Left renal cortex interstitium (tissue), 4 donors: ENCODE measurements at places on chromosomes 5 and 9. TPM values are rescaled to one million over a fixed set of nuclear protein-coding genes. Genes with fewer than 3 reads are reported as not detected.

GRCh38 chr9:69877852-69878514 lies 57.4 kb downstream of the CFAP95 start:
- no peak for DNase-seq

DNA sequence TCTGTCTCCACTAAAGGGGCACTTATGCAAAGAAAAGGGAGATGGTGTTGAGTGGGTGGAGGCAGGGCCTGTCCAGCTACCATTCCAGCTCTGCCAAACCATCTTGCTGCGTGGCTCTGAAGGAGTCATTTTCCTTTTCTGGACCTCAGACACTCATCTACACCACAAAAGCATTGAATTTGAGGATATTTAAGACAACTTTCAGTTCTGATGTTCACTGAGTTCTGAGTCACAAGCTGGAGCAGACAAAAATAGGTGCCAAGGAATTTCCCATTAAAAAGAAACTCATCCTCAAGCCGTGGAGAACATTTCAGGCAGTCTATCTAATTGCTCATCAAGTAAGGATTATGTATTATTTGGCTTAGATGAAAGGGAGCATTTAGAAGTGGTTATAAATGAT lies 195.0 kb upstream of the TBC1D2 start:
- no peak for DNase-seq

Gene CDO1
- polyA plus RNA-seq, result 23.3 TPM

DNA sequence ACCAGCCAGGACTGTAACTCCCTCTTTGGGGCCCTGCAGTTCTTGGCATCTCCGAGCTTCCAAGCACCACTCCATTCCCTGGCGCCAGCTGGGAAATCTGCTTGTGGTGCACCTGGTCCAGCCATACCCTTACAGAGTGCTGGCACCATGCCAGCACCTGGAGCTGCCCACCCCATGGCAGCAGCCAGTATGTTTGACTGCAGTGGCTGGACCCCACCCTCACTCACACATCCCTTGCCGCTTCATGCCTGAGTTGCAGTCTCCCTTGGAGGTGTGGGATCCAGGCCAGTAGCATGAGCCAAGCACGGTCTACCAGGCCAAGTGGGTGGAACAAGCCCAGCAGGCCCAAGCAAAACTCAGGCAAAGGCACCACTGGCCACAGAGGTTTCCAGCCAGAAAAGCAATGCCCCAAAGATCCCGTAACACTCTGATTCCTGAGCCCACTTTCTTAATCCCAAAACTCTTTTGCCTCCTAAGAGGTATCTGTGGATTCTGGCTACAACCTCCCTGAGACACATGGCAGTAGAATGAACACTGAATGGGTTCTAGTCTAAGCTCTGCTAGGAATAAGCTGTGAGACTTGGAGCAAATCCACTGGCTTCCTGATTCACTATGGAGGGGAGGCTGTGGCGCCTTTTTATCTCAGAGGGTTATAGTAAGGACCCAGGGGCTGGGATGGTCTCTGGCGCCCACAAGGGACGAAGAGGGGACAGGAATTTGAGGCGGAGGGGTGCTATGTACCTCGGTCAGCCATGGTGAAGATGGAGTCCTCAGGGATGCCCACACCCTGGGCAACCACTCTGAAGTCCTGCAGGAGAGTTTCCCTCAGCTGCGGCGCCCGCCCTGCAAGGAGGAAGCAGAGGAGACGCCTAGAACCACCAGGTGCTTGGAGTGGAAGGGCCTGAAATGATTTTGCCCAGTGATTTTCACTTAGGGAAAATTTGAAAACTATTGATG lies 5.6 kb downstream of the AMBP start:
- DNase-seq, result no peak

GRCh38 chr5:76801803-76802195 lies 17.0 kb upstream of the F2RL1 start:
- DNase-seq, result no peak

DNA sequence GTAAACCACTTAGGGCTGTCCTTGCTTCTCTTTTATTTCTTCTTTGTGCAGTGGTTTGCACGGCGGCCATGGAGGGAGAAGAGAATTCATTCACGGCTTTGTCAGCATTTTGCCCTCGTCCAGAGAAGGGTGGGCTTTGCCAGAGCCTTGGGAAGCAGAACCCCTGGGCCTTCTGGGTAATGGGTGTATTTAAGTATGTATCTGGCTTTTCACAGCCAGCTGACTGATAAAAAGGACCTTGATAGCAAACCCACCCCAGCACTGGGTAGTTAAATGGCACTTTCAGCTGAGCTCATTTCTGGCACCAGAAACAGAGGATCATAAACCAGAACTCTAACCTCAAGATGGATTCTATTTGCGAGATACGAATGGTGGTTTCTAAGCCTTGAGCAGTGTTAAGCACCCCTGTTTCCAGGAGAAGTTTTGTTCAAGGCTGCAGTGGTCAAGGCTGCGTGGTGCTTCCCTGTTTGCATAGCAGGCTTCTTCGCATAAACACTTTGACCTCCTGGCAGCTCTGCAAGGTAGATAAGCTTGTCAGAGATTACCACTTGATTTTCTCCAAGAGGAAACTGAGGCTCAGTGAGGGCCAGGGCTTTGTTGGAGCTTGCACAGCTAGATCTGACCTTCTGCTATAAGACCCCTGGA lies 441.6 kb upstream of the KLF4 start:
- DNase-seq, result no peak

GRCh38 chr9:34580358-34580757 lies 9.2 kb downstream of the CNTFR start:
- no peak for DNase-seq

- DNase-seq, result peak; percentile 10
These were observed 31.7 kb downstream of the CEP72 start for GRCh38 chr5:643811-644271.

- DNase-seq, result no peak
These were observed 203.5 kb upstream of the DAPK1 start for GRCh38 chr9:87294126-87294525.

DNA sequence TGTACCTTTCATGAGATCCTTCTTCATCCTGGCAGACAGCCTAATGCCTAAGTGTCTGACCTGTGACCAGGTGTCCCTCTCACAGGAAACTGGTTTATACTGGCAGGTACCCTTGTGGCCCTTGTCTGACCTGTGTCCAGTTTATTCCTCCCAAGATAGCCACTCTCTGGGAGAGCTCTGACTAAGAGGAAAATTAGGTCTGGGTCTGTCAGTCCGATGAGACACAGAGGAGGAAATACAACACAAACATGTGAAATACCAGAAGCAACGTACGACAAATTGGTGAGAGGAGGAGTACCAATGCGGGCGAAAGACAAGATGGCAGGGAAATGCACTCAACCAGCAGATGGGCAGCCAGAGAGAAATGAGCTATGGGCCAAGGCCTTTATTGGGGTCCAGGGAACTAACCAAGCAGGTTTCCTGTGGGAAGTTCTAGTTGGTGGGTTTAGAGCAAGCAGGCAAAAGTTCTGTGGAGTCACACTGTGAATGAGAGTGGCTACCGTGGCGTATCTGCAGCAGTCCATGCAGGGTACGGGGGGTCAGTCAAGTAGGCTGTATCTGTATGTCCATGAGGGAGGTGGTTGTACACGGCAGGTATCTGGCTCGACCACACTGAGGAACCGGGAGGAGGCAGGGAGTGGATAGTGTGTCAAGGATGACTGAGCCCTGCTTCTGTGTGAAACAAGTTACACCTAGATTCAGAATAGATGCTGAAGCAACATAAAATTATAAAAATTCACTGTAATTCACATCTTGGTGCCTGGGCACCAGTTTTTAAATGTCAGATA lies 109.0 kb downstream of the MLLT3 start:
- no peak for DNase-seq

Gene SPATA31A3
- polyA plus RNA-seq, result not detected

Gene SHROOM1
- polyA plus RNA-seq, result 11.6 TPM

DNA sequence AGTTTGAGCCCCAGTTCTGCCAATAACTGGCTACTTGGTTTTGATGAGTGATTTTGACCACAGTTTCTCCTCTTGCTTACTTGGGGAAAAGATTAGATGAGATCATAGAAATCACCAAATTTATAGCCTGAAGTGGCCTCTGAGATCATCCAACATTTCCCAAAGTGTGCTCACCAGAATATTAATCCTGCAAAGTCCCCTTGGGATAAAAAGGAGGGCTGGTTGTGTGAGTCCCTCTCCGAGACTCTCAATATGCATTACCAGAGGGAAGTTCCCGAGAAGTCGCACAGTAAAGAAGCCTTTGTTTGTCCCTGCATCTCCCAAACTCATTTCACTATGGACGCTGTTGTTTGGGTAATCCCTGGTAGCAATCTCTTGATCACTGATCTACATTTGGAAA lies 88.4 kb upstream of the ADRA1B start:
- no peak for DNase-seq

- no peak for DNase-seq
These were observed 52.4 kb upstream of the SYNPO start for GRCh38 chr5:150587856-150588595.

DNA sequence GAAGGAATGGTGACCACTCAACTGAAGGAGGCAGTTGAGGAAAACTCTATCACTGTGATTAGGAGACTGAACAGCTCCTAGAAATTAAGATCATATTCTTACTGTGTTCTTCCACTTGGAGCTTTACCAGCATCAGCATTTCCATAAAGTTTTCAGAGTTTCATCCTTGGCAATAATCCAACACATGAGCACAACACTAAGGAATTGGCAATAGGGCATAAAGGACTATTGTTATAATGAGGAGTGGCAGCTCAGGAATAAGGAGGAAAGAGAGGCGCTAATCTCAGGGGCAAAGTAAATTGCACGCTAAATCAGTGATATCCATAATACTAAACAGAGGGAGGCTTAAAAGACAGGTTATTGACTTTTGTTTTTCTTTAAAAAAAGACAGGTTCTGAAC lies 338.9 kb downstream of the EFNA5 start:
- no peak for DNase-seq

Gene PCDHA12
- not detected for polyA plus RNA-seq

GRCh38 chr5:139646111-139646510 lies 2.0 kb upstream of the CXXC5 start:
- DNase-seq, result no peak

DNA sequence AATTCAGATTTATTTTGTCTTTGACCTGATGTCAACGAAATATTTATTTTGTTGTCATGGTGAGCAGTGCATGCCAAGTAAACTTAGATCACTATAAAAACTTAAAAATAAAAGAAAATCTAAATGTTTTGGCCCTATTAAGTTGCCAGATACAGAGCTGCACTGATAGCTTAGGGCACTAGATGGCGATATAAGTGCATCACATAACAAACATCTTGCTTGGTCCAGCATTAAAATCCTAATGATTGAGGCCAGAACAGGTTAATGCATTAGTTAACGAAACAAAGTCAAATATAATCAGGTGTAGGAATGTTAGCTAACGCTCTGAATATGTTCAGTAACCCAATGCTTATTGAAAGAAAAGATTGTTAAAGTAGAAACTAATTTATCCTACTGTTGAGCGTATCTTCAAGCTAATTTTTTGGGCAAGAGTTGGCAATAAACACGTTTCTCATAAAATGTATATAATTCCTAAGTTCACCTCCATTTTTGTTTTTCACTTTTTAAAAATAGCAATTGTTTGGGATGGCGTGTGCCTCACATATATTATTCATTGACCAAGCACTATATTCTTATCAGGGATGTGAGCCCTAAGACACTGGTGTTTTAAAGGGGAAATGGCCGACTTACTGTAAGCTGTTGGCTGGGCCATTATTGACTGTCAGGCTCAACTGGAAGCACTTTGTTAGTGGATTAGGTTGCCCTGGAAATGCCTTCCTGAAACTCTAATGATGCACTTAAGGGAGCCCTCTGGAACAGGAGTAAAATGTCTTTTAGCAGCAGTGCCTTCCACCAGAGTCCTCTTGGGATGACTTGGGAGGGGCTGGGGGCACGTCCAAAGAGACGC lies 33.3 kb downstream of the KCTD16 start:
- no peak for DNase-seq

Gene PCDHB4
- polyA plus RNA-seq, result 1.9 TPM

DNA sequence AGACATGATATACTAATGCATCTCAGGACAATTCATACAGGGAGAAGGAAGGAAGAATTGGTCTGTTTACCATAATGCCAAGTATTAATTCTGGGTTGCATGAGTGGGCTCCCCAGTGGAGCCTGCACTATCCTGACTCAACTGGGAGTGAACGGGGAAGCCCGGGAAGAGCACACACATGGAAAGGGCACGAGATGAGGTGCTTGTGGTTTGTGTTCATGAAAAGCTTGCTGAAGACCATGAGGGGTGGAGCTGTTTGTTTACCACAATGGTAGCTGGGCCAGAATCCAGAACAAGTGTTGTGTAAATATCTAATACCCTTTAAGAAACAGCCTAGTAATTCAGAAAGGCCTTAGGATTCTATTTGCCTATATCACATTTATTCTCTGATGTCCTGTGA lies 44.6 kb downstream of the POC5 start:
- no peak for DNase-seq

Gene NR2F1-AS1
- 58.2 TPM for polyA plus RNA-seq

Gene UGT3A2
- polyA plus RNA-seq, result 11.8 TPM

Gene RORB
- 0.21 TPM for polyA plus RNA-seq

- peak; percentile 46 for DNase-seq
These were observed 25.9 kb downstream of the BRINP1 start for GRCh38 chr9:119343059-119343990.

Gene MEGF9
- 17.6 TPM for polyA plus RNA-seq

Gene FAXDC2
- polyA plus RNA-seq, result 35.7 TPM

Gene STPG3
- 3.3 TPM for polyA plus RNA-seq

DNA sequence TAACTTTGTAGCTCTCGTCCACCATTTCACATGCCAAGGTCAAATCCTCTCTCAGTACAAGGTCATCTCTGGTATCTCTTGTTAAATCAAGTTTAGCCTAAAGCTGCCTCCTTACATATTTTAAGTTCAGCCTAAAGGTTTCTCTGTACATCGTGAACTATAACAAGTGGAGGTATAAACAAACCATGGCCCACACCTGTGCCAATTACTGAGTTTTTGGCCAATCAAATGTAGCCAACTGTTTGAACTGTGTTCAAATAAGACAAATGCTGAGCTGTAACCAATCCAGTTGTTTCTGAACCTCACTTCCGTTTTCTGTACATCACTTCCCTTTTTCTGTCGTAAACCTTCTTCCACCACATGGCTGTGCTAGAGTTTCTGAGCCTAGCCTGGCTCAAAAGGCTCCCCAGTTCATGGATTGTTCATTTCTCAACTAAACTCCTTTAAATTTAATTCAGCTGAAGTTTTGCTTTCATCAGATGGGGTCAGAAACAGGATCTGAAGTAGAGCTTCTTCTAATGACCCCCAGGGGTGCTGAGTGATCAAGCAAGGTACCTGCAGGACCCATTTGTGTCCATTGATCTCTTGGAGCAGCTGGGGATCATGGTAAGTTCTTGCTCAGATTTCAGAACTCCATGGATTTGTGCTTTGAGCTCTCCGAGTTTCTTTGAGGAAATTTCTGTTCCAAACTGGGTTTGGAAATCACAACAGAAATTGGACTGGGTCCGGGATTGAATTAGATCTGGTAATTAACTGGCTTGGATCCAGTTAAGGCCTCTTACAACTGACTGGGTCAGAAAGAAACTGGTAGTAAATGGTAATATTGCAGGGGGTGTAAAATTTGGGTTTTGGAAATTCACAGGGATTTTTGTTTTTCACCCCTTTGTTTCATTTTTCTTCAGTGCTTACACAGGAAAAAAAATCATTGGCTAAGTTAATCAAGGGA lies 11.0 kb upstream of the NANS start:
- DNase-seq, result no peak

DNA sequence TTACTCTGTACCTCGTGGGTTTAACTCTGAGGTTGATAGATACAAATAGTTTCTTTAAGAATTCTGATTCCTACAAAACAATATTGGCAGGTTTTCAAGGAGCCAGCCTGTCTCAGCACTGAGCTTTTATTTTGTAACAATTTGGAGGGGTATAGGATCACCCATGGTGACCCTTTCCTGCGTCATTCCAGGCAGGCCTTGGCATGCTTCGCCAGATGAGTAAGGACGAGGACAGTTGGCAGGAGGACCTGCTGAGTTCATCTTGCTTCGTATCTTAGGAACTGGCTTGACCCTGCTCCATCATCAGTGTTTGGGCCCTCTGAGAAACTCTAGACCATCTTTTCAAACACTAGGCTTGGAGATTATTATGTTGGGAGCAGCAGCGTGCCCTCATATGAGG lies 17.9 kb downstream of the ZNF462 start:
- DNase-seq, result no peak
